ENCODE measurements at places on chromosomes 2 and 18. TPM values are rescaled to one million over a fixed set of nuclear protein-coding genes. Genes with fewer than 3 reads are reported as not detected.

Gene EPC2
- 34.1 TPM for total RNA-seq

DNA sequence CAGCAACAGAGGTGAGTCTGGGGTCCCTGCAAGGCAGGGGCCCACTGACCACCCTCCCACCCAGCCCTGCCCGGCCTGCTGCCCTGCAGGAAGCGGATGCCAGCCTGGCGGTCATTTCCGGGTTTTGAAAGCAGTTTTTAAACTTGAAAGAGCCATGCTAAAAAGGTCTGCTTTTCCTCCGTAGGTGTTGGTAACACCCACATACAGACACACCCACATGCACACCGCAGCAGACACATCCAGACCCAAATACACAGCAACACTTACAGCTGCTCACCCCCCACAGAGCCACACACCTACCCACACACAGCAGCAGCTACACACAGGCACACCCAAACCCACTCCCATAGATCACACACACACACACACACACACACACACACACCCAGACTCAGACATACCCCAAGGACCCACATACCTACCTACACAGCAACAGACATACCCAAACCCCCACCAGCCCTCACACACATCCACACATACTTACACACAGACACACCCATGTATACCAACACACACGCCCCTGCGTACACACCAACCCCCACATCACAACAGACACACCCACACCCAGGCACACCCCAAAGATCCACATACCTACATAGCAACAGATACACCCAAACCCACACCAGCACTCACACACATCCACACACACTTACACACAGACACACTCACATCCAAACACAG is 7.6 kb downstream of the ZFP36L2 start:
- no peak for DNase-seq

Gene SPHKAP
- 0.83 TPM for total RNA-seq

- no peak for DNase-seq
Observed at GRCh38 chr2:43207553-43208300, 18.7 kb downstream of the ZFP36L2 start.

Gene IMMT
- total RNA-seq, result 53.5 TPM

DNA sequence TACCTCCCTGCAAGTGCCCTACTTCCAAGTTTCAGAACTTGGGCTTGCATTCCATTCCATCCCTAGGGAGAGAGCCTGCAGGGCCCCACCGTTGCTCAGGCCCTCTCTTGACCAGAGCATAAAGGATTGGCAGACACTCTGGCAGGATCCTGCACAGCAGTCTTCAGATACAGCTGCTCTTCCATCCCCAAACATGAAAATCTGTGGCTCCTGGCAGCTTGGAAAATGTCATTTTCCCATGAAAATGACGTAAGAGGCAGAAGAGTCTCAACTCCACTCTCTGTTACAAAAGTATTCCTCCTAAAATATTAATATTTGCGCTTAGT is 162.6 kb downstream of the GFPT1 start:
- DNase-seq, result no peak

Data from esophagus muscularis mucosa (tissue), 4 donors.